ENCODE measurements at places on chromosomes 4 and X.

GRCh38 chr4:140028676-140029517 is 125.1 kb downstream of the MAML3 start:
- no peak for DNase-seq

DNA sequence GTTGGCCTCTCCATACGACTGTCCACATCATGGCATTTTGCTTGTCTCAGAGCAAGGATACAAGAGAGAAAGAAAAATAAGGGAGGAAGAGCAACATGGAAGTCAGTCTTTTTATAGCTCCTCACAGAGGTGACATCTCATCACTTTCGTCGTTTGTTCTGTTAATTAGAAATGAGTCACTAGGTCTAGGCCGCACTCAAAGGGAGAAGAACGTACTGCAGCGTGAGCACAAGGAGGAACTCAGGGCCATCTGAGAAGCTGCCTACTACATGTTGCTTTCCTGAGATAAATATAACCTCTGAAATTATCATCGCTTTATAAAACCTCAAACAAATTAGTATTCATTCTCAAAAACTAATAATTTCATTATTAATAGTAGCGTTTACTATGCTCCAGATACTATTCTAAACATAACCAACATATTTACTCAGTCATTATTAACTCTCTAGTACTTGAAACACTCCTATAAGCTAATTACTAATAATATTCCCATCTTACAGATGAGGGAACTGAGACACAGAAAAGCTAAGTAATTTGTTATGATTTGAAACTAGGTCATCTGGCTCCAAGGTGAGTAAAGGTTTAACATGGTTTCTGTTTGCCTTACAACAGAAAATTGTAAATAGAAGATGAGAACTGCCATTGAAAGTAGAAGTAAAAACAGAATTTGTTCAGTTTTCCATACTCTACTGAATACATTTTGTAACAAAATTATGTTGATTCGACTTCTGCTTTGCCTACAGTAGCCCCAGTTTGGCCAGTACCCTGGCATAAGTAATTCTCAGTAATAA is 213.2 kb upstream of the UGT8 start:
- no peak for DNase-seq

DNA sequence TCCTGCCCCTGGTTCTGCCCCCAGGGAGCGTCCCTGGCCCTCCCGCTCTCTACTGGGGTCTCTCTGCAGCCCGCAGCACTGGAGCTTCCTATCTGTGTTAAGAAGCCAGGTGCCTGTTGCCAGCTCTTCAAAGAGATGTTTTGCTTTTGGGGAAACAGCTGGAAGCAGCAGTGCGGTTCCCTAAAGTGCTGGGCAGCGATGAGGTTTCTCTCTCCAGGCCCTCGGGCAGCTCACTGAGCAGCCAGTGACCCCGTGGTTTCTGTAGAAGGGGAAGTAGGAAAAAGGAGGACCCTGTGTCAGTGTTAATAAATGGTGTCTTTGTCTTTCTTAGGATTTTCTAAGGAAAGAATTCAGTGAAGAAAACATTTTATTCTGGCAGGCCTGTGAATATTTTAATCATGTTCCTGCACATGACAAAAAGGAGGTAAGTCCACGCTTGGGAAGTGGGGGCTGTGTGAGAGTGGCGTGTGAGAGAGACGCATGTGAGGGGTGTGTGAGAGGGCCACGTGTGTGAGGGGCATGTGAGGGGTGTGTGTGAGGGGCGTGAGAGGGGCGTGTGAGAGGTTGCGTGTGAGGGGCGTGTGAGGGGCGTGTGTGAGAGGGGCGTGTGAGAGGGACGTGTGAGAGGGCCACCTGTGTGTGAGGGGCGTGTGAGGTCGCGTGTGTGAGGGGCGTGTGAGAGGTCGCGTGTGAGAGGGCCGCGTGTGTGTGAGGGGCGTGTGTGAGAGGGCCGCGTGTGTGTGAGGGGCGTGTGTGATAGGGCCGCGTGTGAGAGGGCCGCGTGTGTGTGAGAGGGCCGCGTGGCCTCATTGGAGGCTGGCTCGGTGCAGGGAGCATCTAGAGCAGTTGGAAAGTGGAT is 27.1 kb upstream of the HGFAC start:
- DNase-seq, result no peak

DNA sequence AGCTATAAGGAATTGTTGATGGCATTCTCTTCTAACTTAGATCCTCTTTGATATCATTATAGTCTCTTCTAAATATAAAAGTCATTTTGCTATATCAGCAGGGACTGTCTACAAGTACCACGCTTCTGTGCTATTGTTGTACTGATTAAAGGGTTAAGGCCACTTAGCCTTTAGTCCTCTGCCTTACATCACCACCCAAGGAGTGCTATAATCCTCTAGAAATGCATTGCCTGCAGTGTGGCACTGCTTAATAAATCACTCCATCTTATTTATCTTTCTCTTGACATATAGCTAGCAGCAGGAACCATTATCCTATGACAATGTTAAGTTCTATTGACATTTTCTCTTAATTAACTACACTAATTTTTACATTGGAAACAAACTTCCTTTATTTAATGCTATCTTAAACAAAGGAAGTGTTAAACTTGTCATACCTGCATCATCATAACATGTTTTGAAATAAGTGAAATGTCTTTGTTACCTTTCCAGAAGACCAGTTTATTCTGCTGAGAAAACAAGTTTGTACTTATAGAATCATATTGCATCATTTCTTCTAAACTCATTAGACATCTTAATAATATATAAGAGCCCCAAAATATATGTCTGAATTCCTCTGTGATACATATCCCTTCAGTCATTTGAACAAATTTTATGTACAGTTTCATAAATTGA is 360.9 kb upstream of the ATOH1 start:
- DNase-seq, result no peak

- no peak for DNase-seq
Measured at GRCh38 chrX:36963852-36964251, 44.3 kb upstream of the FAM47C start.

GRCh38 chr4:38529189-38530115 is 134.5 kb upstream of the KLF3 start:
- no peak for DNase-seq

GRCh38 chr4:114180481-114180880 is 201.0 kb upstream of the ARSJ start:
- DNase-seq, result no peak

- DNase-seq, result no peak
Measured at GRCh38 chrX:49071877-49072711, 1.7 kb downstream of the PRAF2 start.

- DNase-seq, result no peak
Measured at GRCh38 chrX:11666164-11666563, 444 bp upstream of the ARHGAP6 start.

DNA sequence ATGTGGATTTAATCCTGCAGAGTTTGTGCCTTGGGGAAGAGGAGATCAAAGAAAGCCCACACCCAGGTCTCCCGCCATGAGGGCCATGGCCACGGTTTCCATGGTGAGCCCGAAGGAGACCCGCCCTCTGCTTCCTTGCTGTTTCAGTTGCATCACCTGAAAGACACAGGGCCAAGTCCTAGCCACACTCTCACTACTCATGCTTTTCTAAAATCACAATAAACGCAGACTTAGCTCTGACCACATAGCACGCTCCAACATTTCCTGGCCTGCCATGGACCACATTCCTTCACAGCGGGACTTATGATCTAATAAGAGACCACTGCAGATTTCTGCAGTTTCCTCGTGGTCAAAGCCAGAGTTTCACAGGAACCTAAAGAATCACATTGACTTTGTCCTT is 426.0 kb upstream of the NR3C2 start:
- DNase-seq, result no peak

DNA sequence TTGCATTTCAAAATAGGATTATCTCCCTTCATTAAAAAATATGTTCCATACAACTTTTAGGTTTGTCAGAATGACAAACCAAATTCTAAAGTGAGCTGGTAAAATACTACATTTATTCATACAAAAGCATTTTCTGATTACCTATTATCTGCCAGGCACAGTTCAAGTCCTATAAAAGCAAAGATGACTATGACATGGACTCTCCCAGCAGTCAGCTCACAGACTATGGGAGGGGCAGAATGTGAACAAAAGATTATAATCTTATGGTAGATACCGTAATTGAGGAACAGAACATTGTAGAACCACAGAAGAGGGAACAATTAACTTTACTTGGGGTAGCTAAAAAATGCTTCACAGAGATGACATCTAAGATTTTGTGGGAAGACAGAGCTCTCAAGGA is 12.4 kb downstream of the PAQR3 start:
- no peak for DNase-seq

DNA sequence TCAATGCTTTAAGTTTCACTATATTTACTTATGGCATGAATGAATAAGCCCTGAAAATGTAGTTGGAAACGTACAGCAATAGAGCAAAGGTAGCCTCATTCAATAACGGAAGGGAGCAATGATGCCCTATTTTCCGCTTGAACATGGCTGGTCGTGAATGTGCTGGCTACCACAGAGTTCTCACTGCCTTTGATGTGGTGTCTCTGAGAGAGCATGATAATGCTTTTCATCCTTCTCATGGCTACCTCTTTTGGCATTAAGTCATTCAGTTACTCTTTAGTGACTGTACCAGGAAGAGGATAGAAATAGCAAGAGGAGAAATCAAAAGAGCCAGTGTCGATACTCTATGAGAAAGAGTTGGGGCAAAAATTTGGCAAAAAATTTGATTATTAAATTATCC is 308.0 kb downstream of the PPP3CA start:
- no peak for DNase-seq

GRCh38 chr4:11954093-11954492 is 525.4 kb upstream of the HS3ST1 start:
- DNase-seq, result no peak

GRCh38 chrX:77003956-77004355 is 443.2 kb upstream of the FGF16 start:
- no peak for DNase-seq

DNA sequence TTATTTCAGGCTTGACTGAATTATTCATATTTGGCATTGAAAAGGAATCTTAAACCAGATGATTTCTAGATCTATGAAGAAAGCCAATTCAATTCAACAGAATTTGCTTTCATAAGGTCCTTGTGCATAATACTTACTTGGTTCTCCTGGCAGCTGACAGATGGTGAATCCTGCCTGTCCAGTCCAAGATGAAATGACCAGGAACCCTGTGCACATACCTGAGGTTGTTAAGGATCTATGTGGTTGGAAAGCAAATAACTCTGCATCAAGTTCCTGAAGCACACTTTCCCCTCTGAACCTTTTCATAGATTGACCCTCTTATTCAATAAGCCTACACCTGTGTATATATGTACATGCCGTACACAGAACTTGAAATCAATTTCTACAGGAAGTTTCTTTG is 562.7 kb downstream of the PPARGC1A start:
- no peak for DNase-seq

DNA sequence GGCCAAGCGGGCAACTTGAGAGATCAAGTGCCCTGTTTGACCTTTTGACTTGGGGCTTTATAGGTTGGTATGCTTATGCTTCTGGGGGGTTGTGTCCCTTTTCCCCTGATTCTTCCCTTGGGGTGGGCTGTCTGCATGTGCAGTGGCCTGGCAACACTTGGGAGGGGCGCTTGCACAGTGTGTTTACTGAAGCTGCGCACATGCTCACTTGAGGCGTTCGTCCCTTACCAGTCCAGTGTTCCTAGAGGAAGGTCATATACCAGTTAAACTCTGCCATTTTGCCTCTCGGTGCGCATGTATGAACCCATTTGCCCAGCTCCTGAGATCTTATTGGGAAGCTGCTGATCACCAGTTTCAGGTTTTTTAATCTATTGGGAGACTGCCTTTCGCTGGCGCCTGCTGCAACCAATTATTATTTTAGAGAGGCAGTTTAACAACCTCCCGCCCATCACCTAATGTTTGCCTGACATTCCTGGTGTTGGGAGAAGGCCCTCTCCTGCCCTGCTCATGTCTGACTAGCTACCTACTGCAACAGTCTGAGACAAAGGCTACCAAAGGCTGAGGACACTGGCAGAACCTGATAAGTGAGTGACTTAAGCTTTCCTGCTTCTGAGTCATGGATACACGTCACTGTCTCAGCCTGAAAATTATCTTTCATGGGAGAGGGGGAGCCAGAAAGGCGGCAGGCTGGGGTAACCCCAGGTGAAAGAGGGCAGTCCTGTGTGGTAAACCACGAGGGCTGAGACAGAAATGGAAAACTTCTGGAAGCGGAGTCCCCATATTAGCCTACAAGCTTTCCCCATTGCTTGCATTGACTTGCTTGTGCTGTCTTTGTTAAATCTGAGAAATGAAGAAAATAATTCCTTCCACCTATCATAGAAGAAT is 97.6 kb downstream of the CPE start:
- DNase-seq, result no peak

DNA sequence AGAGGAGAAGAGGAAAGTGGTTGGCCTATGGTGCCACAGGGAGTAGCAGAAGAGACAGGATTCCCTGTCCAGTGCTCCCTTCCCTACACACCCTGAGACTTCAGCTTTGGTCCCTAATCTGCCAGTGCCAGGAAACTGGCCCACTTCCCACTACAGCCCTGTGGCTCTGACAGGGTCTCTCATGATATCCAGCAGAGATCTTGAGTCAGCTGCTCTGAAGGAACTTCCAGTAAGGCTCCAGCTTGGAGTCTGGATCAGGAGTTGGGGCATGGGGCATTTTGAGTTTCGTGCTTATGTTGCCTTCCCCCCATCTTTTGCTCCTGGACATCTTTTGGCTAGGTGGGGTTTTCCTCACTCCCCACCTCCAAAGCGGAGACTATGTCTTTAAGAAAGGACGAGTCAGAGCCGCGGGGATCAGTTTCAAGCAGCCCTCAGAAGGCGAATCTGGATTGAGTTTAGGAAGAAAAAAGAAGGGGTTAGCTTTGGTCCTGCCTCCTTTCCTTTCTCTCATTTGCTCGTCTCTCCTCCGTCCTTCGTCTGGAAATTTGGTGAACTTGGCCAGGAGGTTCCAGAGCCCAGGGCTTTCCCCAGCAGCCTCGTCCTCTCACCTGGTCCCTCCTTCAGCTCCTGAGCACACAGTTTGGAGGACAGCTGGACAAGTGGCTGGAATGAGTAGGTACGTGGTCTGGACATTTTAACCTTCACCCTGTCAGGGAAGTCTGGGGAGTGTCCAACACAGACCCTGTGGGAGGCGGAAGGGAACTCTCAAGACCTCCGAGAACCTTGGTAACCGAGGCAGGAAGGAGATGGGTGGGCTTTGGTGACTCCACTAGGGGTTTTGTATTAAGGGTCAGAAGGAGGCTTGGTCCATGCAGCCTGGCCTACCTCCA is 104.4 kb downstream of the RTL5 start:
- no peak for DNase-seq

GRCh38 chrX:39226251-39226650 is 425.0 kb downstream of the MID1IP1 start:
- no peak for DNase-seq

DNA sequence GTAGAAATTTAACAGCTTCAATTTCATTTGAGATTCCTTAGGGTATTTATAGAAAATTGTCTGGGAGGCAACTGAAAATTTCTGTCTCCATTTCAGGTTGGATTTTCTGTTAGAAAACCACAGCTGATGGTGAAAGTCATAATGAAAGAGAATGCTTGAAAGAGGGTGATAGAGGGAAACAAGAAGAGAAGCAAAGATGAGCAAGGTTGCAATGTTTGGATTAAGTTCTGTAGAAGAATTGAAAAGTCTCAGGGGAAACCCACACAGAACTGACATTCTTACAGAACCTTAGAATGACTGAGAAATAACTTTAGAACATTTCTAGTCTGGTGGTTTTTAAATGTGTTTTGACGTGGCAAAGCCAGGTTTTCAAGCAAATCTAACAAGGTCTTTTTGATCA is 14.7 kb downstream of the GBA3 start:
- no peak for DNase-seq

Data from activated CD8-positive, alpha-beta memory T cell treated with anti-CD3 and anti-CD28 coated beads for 1 hour (primary cell).